Epithelial cell of alveolus of lung (primary cell): ENCODE measurements at places on chromosomes 1 and 21. TPM values are rescaled to one million over a fixed set of nuclear protein-coding genes. Genes with fewer than 3 reads are reported as not detected.

Gene OR10Z1
- not detected in 2 replicates for total RNA-seq

Gene PADI1
- not detected in 2 replicates for total RNA-seq

Gene NADK
- 38.8 and 45.2 TPM in 2 replicates for total RNA-seq

Gene KRTAP19-1
- not detected in 2 replicates for total RNA-seq

Gene BACH1
- 28.6 and 37.4 TPM in 2 replicates for total RNA-seq

Gene FCER1G
- 0.26 and 6.1 TPM in 2 replicates for total RNA-seq

Gene CFHR1
- not detected in 2 replicates for total RNA-seq

Gene OR2M4
- not detected in 2 replicates for total RNA-seq

Gene FLG2
- total RNA-seq, result not detected in 2 replicates

Gene SH2D1B
- total RNA-seq, result not detected in 2 replicates

Gene DNAI4
- total RNA-seq, result 0.56 and 1.2 TPM in 2 replicates

Gene SLC9A1
- total RNA-seq, result 18.6 and 24.7 TPM in 2 replicates

Gene NUP210L
- total RNA-seq, result not detected in 2 replicates

Gene LAD1
- total RNA-seq, result 0.48 and 3.4 TPM in 2 replicates

Gene LAMB3
- 4.8 and 35.4 TPM in 2 replicates for total RNA-seq
